Stimulated activated CD4-positive, alpha-beta T cell treated with anti-CD3 and anti-CD28 coated beads, Interleukin-1b, Interleukin-23, amount 100 ng/mL, for 48 hours (primary cell): ENCODE measurements at places on chromosomes 5 and 9.

DNA sequence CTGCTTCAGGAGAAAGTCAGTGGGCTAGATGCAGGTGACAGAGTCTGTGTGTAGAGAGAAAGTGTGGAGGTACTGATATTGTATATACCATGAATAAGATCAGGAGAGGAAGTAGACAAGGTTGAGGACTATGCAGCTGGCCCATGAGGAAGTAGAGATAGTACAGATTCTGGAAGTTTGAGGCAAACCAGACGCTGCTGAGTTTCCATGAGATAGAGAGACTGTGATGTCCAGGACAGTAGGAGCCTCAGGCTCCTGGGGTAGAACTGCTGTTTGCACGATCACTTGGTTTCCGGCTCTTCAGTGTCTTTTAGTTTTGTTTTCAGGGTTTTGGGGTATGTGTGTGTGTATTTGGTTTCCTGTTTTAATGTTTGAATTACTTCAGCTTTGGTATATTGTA is 13.6 kb downstream of the OTULINL start:
- no peak for DNase-seq

GRCh38 chr5:44952376-44952775 is 143.6 kb downstream of the MRPS30 start:
- no peak for DNase-seq

DNA sequence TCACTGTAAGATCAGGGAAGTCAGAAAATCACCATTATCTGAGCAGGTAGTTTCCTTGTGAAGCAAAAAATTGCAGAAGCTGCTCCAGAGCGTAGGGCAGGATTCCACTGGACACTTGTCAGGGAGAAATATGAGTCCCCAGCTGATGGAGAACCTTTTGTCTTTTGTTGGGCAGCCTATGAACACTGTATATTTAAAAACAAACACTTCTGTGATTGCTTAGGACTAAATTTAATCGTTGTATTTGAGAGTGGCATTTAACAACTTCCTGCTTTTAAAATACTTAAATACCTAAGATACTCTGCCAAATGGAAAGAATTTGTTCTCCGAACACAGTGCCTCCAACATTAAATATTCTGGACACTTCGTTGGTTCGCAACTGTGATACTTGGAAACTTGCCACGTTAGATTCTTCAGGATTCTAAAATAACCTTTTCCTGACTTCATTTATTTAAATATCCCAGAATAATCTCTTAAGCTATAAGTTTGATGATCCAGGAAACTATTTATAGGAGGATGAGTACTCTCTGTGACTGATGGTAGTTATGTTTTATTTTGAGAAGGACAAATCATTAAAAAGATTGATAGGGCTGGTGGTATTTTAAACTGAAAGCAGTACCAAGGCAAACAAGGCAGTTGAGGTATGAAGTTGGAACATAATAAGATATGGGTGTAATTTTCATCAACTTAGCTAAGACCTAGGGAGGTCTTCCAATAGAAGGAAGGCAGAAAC is 2.7 kb upstream of the HSPA4 start:
- no peak for DNase-seq

GRCh38 chr9:98083566-98084183 is 27.1 kb downstream of the NANS start:
- no peak for DNase-seq

DNA sequence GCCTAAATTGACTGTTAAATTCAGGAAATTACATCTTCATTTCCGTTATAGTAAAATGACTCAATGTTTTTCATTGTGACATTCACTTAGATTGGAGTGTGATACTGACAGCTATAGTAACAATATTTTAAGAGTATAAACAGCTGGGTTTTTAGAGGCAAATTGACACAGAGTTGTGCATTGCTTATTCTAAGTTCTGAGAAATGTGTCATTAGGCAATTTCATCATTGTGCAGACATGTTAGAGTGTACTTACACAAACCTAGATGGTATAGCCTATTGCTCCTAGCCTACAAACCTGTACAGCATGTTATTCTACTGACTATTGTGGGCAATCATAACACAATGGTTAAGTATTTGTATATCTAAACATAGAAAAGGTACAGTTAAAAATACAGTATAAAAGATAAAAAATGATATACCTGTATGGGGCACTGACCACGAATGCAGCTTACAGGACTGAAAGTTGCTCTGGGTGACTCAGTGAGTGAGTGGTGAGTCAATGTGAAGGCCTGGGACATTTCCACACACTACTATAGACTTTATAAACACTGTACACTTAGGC is 132.7 kb downstream of the PDE4D start:
- DNase-seq: peak; percentile 40

DNA sequence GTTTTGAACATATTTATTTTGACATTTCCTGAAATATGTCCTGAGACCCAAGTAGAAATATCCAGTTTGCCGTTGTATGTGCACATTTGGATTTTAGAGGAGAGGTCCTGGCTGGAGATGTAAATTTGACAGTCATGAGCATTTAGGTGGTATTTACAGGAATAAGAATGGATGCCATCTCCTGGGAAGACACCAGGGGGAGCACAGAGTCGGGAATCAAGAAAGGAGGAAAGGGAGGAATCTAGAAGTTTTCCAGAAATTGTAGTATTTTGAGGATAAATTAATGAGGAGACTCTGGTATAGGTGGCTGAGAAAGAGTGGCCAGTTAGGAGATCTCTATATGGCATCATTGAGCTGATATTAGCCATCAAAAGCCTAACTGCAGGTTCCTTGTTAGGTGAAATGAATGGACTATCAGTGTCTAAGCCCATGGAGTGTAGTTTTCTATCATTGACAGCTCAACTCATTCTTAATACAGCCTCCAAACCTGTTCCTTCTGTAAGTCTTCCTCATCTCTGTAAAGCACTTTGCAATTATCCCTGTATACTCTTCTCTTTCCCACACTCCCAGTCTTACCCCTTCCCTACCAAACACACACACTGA is 7.2 kb downstream of the GAPT start:
- DNase-seq: no peak

- no peak for DNase-seq
Measured at GRCh38 chr9:136204145-136204805, 653 bp downstream of the LHX3 start.

DNA sequence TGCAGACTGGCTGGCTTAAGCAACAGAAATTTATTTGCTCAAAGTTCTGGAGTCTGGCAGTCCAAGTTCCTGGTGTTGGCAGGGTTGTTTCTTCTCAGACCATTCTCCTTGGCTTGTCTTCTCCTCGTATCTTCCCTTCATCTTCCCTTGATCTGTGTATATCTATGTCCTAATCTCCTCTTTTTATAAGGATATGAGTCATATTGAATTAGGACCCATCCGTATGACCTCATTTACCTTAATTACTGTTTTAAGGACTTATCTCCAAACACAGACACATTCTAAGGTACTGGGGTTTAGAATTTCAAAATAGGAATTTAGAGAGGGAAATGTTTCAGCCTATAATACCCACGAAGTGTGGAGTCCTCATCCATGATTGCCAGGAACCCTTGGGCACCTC is 13.1 kb upstream of the LPAR1 start:
- no peak for DNase-seq

- DNase-seq: no peak
Measured at GRCh38 chr5:176868126-176868525, 31.0 kb downstream of the HK3 start.

DNA sequence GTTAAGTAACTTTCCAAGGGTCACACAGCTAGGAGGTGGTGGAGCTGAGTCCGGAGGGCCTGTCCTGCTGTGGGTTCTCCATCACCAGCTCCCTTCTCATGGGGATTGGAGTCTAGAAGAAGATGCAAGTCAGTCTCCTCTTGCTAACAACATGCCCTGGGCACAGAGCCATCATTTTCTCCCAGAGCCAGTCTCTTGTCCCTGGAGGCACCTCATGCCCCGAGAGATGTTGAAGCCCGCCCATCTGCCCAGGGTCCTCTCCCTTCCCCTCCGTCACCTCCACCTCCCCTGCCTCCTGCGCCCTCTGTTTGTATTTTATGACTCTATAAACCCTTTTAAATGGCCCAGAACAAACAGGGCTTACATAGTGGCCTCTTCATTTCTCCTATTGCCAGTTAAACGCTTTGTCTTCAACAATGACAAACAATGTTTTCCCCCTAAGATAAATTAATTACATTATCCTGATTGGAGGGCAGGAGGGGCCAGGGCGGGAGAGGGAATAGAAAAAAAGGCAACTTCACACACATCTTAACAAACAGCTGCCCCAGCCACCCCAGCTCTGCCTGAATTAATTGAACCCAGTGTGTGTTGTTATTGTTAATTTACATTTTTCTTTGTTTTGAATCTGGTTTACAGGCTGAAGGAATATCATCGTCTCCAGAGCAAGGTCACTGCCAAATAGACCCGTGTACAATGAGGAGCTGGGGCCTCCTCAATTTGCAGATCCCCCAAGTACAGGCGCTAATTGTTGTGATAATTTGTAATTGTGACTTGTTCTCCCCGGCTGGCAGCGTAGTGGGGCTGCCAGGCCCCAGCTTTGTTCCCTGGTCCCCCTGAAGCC is 55.8 kb downstream of the ASS1 start:
- no peak for DNase-seq

DNA sequence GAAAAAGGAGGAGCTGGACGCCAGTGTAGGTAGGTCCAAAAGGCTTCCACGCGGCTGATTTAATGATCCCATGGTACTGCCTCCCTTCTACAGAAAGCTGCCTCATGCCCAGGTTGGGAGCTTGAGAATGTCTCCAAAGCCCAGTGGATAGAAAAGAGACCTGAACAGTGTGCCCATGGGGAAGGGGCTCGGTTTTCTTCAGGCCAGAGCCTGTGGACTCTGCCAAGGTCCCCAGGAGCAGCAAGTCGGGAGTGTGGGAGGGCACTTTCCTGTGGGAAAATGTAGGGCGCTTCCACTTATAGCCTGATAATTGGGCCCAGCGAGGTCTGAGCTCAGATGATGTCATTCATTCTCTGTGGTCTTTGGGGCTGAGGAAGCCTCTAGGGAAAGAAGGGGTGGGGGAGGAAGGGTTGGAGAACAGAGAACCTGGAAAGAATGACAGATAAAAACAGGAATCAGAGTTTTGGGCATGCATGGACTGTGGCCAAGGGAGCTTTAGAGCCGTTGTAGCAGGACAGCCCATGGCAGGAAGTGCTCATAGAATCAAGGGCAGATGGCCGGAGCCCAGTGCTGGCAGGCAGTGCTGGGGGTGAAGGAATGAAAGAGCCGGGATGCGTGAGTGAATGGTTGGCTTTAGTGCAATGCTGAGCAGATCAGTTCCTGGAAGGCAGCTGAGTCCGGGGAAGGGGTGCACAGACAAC is 42.5 kb upstream of the SH3PXD2B start:
- no peak for DNase-seq

GRCh38 chr9:88672874-88673689 is 138.1 kb downstream of the NXNL2 start:
- DNase-seq: no peak

- DNase-seq: peak; percentile 67
Measured at GRCh38 chr5:132070460-132071337, 2.9 kb upstream of the CSF2 start.

DNA sequence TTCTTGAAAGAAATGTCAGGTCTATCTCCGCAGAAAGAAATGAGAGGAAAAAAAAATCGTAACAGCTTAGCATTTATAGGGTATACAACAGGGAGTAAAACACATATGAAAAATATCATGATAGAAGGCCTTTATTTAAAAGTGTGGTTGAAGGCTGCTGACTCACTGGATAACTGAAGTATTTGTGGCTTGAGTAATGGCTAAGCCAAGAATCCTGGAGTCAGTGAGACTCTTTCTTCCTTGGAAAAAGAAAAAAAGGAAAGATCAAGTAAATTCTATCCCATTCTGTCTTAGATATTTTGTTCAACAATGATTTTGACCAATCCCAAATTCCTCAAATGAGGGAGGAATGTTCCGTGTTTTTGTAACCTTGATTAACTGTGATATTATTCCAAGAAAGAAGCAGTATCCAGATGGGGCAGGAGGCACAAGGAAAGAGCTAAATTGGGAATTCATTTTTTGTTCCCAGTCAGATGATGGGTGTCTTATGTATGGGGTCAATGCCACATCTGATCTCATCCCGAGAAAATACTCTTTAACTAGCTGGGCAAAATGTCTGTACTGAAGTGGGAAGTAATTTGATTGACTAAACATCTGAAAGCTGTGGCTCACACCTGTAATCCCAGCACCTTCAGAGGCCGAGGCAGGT is 64.3 kb upstream of the MYO10 start:
- DNase-seq: no peak

DNA sequence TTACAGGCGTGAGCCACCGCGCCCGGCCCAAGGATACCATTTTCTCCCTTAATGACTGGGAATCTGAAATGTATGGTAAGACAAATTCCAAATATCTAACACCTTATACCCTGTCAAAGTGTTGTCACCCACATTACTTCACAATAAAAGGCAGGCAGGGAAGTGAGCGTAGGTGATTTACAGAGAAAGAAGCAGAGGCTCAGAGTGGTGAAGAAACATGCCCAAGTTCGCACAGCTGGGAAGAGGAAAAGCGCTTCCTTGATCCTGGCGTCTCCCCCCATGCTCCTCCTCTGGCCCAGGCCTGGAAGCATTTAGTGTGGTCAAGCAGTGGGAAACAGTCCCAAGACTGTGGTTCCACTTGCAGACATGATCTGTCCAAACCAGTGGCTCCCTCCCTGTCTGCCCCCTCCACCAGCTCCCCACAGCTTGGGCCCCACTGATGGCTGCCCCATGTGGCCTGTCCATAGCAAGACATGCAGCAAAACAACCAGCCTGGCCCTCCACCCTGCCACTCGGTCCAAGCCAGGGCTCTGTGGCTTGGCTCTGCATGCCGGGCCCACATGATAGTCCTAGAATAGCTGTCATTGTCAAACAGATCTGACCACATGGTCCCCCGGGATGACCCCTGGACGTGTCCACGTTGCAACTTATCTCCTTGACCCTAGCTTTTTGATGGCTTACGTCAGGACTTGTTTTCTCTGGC is 107.2 kb downstream of the TTLL11 start:
- DNase-seq: no peak

DNA sequence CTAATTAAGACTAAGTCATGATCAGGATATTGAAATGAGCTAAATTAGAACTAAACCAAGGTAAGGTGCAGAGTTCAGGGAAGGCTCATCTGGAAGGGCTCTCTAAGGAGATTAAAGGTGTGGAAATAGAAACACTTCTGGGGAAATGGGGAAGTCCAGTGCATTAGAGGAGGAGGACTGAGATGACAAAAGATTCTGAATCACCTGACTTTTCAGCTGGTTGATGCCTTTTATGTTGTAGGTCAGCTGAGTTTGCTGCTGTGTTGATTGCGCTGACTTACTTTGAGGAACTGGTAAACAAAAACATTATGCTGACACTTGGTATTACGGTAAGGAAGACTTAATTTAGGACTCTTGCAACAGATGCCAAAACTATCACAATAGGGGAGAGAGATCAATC is 23.8 kb downstream of the IFNA5 start:
- no peak for DNase-seq

DNA sequence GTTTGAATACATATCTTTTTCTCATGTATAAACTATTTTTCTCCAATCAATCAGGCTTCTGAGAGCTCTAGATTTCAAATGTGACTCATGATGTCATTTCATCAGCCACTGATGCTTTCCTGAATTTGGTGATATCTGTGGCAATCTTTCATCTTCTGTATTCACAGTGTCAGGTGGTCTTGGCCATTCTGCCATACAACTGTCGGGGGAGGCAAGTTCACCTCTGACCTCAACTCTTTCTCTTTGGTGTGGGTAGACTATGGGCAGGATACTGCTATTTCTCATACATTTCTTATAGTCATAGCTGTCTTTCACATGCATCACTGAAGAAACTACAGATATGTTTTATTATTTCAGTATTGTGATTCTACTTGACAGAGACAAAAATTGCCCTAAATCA is 414.1 kb upstream of the MEF2C start:
- no peak for DNase-seq

GRCh38 chr9:78775696-78776295 is 478.9 kb downstream of the PSAT1 start:
- no peak for DNase-seq

GRCh38 chr5:71620630-71621029 is 33.5 kb downstream of the MCCC2 start:
- DNase-seq: no peak
